ENCODE measurements at places on chromosomes 12 and 14.
A peak's percentile ranks its signal among the peaks of the same experiment; 100 is the strongest.

DNA sequence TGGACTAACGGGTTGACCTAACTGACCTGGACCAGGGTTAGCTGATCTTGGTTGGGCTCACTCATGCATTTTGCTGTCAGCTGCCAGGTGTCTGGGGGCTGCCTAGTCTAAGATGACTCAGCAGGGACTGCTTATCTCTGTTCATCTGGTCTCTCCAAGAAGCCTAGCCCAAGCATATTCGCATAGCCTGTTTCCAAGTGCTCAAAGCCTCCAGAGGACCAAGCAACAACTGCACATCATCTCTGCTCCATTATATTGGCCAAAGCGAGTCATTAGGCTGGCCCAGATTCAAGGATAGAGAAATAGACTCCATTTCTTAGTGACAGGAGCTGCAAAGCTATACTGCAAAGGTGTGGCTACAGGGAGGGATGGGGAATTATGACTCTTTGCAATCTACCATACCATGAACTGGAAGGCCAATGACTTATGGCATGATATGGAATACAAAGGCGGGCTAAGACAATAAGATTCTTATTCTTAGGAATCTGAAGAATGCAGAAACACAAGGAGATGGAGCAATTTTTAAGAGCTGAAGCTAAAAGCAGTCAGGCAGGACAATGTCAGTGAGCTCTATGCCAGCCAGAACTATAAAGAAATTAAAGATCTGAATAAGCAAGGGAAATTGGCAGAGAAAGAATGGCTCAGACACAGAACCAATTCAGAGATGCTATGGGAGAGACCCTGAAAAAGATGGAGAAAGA lies 194.6 kb upstream of the FSCB start:
- DNase-seq, result no peak

- no peak for DNase-seq
Observed at GRCh38 chr14:68935761-68936214, 43.3 kb downstream of the ACTN1 start.

DNA sequence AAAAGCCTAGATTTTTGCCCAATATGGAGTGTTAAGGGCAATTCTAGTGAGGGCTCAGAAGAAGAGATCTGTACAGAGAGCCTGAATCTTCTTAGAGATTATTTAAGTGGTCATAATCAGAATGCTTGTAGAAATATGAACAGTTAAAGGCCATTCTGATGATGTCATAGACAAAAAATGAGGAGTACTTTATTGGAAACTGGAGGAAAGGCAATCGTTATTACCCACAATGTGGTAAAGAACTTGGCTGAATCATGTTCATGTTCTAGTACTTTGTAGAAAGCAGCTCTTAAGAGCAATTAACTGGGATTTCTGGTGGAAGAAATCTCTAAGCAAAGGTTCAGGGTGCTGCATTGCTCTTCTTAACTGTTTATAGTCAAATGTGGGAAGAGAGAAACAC lies 36.4 kb upstream of the SYT10 start:
- DNase-seq, result no peak

DNA sequence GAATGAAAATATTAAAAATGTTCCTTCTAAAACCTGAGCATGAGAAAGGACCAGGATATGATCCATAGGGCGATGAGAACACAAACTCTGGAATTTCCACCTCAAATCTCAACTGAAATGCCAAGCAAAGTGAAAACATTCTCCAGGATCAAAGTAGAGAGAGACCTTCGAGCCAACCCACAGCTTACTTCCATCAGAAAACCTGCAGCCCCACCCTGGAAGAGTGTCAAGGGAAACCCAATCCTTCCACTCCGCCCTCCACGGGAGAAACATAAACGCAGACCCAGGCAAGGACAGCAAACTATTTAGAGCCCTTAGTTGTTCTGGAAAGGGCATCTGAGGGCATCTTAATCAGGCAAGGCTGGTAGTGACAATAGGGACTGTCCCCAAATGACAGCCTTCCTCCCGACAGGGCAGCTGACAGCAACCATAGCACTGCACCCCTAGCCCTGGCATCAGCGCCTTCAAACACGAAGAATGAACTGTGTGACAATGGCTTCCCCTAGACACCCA lies 21.8 kb downstream of the SLC15A4 start:
- DNase-seq, result no peak

DNA sequence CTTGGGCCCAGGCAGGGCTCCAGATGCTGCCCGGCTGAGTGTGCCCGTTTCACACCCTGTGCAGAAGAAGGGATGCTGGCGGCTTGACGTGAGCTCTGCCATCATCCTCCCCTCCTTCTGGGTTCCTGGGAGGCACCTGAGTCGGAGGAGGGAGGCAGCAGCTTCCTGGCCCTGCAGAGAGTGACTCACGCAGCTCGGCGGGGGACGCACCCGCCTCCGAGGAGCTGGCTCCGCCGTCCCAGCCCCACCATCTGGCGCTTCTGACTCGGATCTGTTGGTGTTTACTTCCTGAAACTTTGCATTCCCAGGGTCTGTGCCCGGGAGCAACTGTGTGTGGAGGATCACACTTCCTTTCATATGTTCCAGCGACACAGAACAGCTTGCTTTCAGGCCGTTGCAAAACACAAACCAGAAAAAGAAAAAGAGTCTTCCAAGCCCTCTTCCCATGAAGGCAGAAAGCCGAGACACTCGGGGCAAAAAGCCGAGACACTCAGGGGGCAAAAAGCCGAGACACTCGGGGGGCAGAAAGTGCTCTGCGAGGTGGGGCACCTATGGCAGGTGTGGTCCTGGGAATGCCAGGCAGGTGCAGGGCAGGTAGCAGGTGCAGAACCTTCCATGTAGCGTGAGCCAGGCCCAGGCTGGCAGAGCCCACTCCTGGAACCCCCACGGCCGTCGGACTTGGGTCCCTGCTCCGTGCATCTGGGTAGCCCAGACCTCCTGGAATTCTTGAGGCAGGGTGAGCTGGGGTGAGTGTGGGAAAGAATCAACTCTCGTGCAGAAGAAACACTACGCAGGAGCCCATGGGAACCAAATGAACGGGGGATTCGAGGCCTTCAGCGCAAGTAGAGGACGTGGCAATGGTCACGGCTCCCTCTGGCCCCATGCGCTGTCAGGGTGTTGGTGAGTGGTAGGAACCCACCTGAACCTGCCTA lies 27.6 kb upstream of the GALNT9 start:
- DNase-seq, result no peak

- no peak for DNase-seq
Observed at GRCh38 chr14:42111355-42111754, 504.7 kb downstream of the LRFN5 start.

GRCh38 chr12:102797528-102797927 lies 119.5 kb downstream of the PAH start:
- DNase-seq, result no peak

DNA sequence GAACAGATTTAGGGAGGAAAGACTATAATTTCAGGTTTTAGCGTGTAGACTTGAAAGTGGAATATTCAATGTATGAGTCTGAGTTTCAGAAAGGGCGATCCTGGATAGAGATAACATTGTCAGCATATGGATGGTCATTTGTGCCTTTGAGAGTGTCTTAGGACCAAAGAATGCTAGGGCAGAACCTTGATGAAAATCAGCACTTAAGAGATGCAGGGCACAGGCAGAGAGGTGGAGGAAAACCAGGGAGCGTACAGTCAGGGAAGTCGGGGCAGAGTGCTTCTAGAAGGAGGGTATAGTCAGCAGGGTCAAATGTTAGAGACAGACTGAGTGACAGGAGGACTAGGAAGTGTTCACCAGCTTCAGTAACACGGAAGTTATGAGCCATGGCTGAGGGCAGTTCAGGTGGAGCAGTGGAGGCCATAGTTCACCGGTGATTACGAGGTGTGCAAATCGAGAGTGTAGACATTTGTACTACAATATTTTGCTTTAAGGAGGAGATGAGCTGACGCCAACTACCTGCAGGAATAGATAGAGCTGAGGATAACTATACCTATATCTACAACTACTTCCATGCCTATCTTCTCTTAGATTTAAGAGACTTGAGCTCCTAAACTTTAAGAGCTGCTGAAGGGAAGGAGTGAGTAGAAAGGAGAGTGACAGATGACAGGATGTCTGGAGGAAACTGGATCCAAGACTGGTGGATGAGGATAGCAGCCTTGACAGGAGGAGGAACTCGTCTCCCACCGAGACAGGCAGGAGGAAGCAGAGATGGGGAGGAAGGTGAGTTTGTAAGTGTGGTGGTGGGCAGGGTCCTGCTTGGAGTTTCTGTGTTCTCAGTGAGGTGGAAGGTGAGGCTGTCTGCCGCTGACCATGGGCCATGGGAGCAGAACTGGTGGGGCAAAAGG lies 6.5 kb downstream of the CBLN3 start:
- DNase-seq, result no peak

DNA sequence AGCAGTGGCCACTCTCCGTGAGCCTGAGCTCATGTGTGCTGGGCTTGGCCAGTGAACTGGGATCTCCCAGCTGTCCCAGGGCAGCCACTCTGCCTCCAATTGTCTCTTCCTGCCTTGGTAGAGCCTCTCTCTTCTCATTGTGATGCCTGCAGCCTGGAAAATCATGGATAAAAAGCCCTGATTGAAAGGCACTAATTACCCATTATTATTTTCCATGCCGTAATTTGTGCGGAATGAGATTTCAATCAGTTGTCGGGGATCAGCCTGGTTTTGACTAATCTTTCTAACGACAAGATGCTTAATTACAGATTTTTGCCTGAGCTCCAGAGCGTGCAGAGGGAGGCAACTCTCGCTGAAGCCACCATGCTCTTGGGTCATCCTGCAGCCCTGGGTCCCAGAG lies 52.7 kb downstream of the ESRRB start:
- DNase-seq, result no peak

GRCh38 chr12:57340104-57340503 lies 89.1 kb upstream of the STAC3 start:
- peak; percentile 20 for DNase-seq

- no peak for DNase-seq
Observed at GRCh38 chr14:91477388-91477787, 32.7 kb downstream of the PPP4R3A start.

- no peak for DNase-seq
Observed at GRCh38 chr12:123126294-123127181, 24.4 kb downstream of the PITPNM2 start.

DNA sequence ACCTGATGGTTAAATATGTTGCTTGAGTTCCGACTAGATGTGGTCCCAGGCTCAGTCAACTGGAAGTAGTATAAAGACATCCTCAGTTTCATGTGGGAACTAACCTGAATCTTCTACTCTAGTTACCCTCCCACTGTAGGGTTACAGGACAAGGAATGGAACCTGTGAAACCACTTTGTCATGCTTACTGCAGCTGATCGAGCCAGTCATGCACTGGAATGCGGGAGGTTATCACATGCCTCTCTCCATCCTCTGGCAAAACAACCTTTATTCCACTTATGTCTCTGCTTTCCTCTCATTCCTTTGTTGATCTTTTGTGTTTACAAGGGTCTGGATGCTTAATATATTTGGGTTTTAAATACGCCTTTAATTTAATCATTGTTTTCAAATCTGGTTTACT lies 111.9 kb upstream of the DDHD1 start:
- DNase-seq, result no peak

GRCh38 chr12:122505419-122506051 lies 4.8 kb upstream of the ZCCHC8 start:
- DNase-seq, result no peak

DNA sequence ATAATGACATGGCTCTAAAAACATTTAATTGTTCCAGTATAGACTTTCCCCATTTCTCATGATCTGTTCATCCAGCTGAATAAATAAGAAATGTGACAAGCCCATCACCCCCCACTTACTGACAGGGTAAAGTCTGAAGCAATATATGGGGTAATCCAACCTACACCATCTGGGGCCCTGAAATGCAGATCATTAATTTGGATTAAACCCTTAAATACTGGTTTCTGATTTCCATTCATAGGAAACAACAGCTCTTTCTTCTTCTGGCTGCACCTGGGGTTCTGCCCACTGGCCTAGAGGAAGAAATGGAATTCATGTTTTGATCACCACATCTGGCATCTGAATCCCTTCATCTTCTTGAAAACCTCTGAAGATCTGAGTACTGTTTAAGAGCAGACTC lies 39.3 kb upstream of the ACSM4 start:
- no peak for DNase-seq

- DNase-seq, result no peak
Observed at GRCh38 chr14:71776471-71777360, 155.5 kb upstream of the RGS6 start.
